Right renal cortex interstitium (tissue), 3 donors: ENCODE measurements at places on chromosomes 1 and 21.

- DNase-seq, result no peak
These were observed 37.4 kb downstream of the MAP3K21 start for GRCh38 chr1:233364695-233365539.

GRCh38 chr1:83077411-83077810 lies 921.5 kb downstream of the TTLL7 start:
- DNase-seq, result no peak

DNA sequence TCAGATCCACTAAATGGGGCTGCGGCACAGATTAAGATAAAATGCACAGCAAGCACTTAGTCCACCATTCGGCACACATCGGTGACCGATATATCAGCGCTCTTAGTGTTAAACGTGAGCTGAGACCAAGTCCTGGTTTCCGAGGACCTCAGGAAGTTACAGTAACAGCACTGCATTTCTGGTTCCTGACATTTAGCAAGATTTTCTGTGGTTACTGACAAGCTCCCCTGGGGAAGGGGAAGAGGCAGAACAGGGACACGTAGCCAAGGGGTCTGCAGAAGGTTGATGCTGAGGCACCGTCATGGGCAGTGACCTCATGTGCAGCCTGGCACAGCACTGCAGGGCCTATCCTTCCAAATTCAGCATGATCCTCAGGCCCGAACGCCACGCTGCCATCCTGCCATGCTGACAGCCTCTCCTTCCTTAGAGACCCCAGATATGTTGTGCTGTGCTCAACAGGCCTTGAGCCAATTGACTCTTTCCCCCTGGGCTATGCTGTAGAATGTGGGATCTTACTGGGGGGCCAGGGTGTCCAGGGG lies 13.4 kb upstream of the PEF1 start:
- no peak for DNase-seq

GRCh38 chr1:241387216-241387615 lies 30.2 kb upstream of the RGS7 start:
- DNase-seq, result no peak

DNA sequence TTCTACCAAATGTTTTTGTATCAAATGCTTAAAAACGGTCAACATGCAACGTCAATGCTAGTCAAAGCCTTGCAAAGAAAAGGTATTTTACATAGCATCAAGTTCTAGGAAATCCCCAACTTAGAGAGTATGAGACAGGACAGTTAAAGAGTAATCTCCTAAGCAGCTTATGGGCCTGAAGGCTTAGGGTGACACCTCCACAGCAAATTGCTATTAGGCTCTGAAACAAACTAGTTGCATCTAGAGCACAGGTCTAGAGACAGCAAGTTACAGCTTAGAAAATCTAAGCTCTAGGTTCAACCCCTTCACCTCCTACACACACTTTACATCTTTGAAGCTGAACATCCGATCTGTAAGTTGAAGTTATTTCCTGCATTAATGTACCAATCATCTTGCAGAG lies 13.7 kb downstream of the PABPC4 start:
- DNase-seq, result no peak

GRCh38 chr1:35535243-35535642 lies 22.0 kb downstream of the KIAA0319L start:
- DNase-seq, result no peak

DNA sequence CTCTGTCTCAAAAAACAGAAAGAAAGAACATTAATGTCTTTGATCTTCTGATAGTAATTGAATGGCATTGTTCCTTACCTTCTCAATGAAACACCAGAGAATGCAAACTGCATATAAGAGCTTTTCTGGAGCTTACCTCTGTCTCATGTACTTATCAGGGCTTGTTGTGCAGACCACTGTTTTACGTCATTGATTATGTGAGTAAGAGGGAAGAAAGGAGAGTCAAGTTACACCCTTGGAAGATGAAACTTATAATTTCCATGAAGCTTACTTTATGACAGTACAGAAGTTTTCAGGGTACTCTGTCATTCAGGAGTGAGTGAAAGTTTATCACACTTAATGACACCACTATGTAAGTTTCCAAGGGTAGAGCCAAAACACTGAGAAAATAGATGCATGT lies 49.0 kb upstream of the MAB21L3 start:
- no peak for DNase-seq

DNA sequence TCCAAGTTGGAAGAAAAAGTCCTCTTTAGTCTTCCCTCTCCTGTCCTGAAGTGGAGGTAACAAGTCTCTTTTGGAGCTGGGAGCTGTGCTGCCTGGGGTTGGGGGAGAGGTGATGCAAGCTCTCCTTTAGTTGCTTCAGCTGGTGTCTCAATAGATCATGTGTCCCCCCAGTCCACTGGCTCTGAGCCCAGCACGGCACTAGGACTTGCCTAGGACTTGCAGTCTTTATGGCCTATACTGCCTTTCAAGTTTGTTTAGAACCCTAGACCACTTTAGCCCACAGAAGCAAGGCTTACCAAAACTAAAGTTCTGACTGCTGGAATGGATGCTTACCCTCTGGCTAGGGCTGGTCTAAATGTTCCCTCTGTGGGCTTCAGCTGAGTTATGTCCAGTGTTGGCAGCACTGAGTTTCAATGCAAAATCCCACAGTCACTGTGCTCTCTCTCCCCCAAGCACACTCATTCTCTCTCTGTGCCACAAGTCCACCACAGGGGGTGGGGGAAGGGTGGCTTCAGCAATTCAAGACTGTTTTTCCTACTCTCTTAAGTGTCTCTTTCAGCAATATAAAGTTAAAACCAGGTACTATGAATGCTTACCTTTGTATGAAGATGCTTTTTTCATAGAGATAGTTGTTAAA lies 185.0 kb downstream of the DNAH14 start:
- DNase-seq, result no peak

DNA sequence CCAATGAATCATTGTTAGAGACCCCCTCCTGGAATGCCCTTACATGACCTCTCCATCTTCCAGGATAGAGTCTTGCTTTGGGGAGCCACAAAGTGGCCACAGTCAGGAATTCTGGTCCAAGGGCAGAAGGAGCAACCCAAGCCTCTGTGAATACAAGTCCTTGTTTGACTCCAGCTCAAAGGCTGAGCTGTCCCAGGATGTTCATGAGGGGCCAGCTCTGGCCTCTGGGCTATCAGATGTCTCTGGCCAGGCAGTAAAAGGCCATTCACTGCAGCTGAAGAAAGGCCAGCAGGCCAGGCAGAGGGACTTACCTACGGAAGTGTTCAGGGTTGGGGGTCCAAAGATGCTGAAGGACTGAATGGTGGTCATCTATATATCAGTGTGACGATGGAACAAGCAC lies 98.3 kb upstream of the IPO9 start:
- DNase-seq, result no peak

DNA sequence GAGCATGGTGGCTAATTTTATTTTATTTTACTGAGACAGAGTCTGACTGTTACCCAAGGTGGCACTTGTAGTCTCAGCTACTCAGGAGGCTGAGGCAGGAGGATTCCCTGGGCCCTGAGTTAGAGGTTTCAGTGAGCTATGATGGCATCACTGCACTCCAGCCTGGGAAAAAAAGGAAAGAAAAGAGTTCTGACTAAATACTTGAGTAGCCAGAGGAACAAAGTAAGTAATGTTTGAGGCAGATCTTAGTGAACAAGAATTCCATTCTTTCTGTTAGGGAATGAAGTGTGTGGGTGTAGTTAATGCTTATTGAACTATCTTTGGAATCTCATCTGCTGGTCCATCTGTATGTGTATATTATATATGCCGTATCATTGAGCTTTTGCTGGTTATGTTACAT lies 13.1 kb upstream of the EVI5 start:
- no peak for DNase-seq

GRCh38 chr1:12255913-12256312 lies 26.1 kb downstream of the VPS13D start:
- no peak for DNase-seq

GRCh38 chr1:32900371-32900955 lies 726 bp downstream of the TMEM54 start:
- DNase-seq, result no peak

GRCh38 chr1:193479187-193479586 lies 292.8 kb upstream of the B3GALT2 start:
- no peak for DNase-seq

GRCh38 chr21:41481191-41481590 lies 26.8 kb downstream of the TMPRSS2 start:
- DNase-seq, result no peak

DNA sequence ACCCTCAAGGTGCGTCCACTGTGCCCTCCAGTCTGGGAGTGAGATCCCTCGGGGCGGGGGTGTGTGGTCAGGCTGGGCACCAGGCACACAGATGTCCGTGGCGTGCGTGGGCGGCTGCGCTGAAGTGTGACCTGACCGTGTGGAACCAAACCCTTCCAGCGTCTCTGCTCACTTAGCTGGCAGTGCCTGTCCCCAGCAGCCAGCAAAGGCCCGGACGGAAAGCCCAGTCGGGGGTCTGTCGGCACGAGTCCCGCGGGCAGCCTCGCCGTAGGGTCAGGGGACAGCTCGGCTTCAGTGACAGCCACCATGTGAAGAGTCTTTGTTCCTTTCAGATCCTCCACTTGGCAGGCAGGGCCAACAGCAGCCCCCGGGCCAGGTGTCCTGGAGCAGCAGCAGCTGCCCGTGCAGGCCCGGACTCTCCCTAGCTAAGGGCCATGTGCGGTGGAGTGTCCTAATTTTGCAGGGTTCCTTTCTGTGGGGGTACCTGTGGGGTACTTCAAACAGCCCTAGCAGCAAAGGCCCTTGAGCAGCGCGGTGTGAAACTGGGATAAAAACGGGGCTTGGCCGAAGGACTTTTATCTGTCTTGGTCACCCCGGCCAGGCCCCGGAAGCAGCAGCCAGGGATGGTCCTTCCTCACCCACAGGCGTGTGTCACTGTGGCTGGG lies 11.6 kb downstream of the TTLL10 start:
- DNase-seq, result no peak

DNA sequence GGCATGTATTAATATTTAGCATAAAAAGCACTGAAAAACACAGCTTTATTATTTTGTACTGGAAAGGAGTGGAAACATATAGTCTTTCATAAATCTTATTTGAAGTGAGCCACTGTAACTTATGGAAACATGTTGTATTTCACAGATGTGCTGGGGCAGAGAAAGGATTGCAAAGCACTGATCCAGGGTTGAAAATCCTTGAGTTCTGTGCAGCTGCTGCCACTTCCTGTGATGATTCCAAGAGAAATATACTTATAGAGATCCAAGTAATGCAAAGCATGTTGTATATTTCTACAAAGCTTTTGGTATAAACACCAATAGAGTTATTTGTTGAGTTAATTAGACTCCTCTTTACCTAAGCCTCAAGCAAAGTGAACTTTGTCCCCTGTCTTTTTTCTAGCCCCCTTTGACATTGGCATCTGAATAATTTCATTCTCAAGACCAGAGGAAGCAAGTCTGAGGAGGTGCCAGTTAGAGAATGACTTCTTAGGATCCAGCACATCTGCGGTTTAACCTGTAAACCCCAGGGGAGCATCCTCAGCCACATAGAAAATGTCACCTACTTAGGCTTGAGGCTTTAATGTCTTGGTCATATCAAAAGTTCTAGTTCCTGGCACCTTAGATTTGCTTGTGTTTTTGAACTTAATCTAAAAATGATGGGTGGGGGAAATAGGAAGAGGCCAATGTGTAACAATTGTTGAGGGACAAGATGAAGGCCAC lies 173.3 kb downstream of the FASLG start:
- no peak for DNase-seq

DNA sequence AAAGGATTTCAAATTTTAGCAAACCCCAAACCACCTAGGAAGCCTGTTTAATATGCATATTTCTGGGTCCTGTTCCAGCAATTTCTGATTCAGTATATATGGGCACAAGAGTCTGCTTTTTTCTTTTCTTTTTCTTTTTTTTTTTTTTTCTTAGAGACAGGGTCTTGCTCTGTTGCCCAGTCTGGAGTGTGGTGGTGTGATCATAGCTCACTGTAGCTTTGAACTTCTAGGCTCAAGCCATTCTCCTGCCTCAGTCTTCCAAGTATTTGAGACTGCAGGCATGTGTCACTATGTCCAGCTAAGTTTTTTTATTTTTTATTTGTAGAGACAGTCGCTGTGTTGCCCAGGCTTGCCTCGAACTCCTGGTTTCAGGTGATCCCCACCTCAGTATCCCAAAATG lies 34.8 kb downstream of the CCDC18 start:
- no peak for DNase-seq

DNA sequence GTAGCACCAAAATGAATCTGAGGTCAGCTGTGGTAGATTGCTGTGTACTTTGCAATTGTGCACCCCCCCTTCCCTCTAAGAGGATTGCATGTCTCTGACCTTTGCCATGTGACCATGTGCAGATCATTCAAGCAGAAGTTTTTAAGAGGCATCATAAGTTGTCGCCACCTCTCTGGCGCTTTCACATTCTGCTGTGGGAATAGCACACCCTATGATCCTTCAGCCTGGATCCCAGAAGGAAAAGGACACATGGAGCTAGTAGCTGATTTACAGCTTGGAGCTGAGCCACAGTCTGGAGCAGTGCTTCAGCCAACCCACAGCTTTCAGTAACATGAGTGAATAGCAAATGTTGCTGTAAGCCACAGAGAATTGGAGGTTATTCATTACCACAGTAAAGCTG lies 158.5 kb downstream of the TSEN15 start:
- no peak for DNase-seq

- no peak for DNase-seq
These were observed 54.0 kb downstream of the PIK3CD start for GRCh38 chr1:9705337-9706093.

- DNase-seq, result no peak
These were observed 216.9 kb upstream of the SAMSN1 start for GRCh38 chr21:14762734-14763694.

GRCh38 chr1:213135572-213135971 lies 84.5 kb downstream of the RPS6KC1 start:
- no peak for DNase-seq

DNA sequence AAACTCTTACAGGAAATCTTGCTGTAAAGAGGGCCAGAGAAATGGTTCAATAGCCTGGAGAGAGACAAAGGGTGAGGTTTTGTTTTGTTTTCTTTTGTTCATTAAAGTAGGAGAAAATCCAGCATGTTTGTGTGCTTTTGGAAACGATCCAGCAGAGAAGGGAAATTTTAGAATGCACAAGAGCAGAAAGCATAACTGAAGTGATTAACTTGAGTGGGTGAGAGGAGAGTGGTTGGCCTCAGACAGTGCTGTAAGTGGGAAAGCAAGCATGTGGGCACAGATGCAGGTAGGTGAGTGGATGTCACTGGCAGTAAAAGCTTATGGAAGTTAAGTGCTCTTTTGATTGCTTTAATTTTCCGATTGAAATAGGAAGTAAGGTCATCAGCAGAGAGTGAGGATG lies 50.2 kb downstream of the EEIG2 start:
- DNase-seq, result no peak

DNA sequence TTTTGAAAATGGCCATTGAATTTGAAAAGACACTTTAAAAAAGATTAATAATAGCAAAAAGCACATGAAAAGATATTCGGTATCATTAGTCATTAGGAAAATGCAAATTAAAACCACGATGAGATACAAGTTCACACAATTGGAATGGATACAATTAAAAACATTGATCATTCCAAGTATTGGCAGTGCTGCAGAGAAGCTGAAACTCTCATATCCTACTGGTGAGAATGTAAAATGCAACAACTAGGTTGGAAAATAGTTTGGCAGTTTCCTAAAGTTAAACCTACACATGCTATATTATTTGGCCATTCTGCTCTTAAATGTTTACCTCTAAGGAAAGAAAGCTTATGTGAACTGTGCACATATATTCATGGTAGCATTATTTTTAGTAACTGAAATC lies 838.7 kb upstream of the PRMT6 start:
- DNase-seq, result no peak

GRCh38 chr1:216430744-216431143 lies 7.5 kb upstream of the USH2A start:
- DNase-seq, result no peak
